Hematopoietic multipotent progenitor cell (in vitro differentiated cells): ENCODE measurements at places on chromosomes 7 and 10. TPM values are rescaled to one million over a fixed set of nuclear protein-coding genes. Genes with fewer than 3 reads are reported as not detected.

Gene TEX47
- total RNA-seq = not detected

Gene PAOX
- total RNA-seq = 16.7 TPM

Gene CYP17A1
- total RNA-seq = not detected

Gene GRID2IP
- total RNA-seq = 3.2 TPM
